DND-41 (cell line): ENCODE measurements at places on chromosomes 7 and 10.
A peak's percentile ranks its signal among the peaks of the same experiment; 100 is the strongest.

GRCh38 chr7:85528581-85528980 lies 341.7 kb upstream of the SEMA3D start:
- DNase-seq: no peak

GRCh38 chr7:1325646-1326510 lies 93.2 kb downstream of the UNCX start:
- no peak for DNase-seq

GRCh38 chr7:2220954-2221353 lies 11.8 kb downstream of the MAD1L1 start:
- no peak for DNase-seq

DNA sequence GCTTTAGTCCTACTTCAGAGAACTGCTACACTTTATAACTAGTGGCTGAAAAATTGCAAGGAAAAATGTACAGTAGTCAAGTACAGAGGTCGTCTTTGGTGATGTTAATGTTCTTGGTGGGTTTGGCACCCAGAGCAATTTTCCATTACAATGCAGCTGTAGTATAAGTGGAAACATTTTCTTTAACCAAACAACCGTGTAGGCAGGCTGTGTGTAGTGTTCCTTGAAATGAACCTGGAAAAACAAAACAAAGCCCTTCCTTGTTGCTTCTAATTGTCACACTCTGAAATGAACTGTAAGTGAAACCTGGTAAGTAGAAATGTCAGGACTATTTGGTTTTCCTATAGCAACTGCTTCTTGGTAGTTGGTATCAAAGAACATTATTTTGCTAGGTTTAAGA lies 256.9 kb downstream of the MDFIC start:
- no peak for DNase-seq

- no peak for DNase-seq
Observed at GRCh38 chr7:78968951-78969350, 484.5 kb downstream of the MAGI2 start.

GRCh38 chr10:85043207-85043606 lies 714.8 kb downstream of the CCSER2 start:
- DNase-seq: no peak

DNA sequence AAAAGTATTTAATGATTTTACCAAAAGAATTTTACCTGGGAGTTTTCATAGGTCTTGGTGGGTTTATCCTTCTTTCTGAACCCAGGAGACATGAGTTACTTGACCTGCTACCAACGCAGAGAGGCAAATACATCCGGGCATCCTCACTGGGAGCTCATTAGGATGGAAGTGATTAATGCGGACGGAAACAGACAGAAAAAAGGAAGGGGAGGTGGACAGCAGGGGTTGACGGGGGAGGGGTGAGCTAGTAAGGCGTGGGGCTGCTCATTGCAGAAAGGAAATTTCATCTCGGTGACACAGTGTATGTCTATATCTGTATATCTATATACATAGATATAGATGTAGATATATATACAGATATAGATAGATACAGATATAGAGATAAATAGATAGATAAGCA lies 408.2 kb upstream of the ADARB2 start:
- no peak for DNase-seq

GRCh38 chr7:105600720-105601550 lies 19.6 kb upstream of the EFCAB10 start:
- no peak for DNase-seq

DNA sequence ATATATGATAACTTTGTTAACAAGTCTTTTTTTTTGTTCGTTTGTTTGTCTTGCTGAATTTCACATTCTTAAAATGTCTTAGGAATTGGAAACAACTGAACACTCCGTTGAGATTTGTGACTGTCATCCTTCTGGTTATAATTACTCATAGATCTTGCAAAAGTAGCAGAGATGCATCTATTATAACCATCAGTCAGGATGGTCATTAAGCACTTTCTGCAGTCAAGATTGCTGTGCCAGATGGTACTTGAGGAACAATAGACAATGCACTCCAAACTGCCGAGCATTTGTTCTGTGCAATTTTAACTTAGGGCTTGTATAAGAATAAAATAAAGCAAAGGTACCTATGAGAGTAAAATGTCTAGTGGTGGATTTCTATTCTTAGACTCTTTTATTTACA lies 710.1 kb upstream of the KCND2 start:
- no peak for DNase-seq

GRCh38 chr10:44913350-44914081 lies 2.4 kb downstream of the TMEM72 start:
- DNase-seq: peak; percentile 84

- DNase-seq: no peak
Observed at GRCh38 chr10:131034451-131034850, 277.1 kb downstream of the TCERG1L start.

DNA sequence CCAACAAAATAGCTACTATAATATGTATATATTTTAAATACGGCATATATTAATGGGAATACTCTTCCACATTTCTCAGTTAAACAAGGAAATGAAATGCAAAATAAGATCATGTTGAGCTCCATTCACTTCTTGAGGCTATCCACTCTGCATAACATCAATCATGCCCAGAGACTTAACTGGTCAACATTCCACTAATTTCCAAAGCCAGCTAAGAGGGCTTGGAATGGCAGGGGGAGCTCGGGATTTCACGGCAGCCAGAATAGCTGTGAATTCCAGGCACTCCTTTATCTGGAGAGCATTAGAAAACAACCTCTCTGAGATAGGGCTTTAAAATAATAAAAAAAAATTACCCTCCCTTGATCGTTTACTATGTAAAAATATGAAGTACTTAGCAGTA lies 194.9 kb upstream of the CDCA7L start:
- no peak for DNase-seq

- no peak for DNase-seq
Observed at GRCh38 chr7:101676956-101677355, 47.9 kb upstream of the MYL10 start.

DNA sequence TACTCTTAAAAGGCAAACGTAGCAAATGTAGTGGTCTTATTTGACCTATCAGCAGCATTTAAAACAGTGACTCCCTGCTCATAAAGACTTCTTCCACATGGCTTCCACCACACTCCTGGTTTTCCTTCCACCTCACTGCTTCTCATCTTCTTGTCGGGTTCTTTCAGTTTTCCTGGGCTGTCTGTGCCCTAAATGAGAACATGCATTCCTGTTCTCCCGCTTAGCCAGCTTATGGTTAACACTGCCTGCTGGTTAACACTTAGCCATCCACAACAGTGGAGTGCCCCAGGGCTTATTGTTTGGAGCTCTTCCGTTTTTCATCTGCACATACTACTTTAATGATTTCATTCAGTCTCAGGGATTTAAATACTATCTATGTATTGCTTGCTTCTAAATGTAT lies 34.3 kb upstream of the EXOC6 start:
- no peak for DNase-seq

GRCh38 chr7:30470163-30470770 lies 8.3 kb downstream of the NOD1 start:
- no peak for DNase-seq

- no peak for DNase-seq
Observed at GRCh38 chr7:155225095-155225494, 72.6 kb upstream of the INSIG1 start.

DNA sequence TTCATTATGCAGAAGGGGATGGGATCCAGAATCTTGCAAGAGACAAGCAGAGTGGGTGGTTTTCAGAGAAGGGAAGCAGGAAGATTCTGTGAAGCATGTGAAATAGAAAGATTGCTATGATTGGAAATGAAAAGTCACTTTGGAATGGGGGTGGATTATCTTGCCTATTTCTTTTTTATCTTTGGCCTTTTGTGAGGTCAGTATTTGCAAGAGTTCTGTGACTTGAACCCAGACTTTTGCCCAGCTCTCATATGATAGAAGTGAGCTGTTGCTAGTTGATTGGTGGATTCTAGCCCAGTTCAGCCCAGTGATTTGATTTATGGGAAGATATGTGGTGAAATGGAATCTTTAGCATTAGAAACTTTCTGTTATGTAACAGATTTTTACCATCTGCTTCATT lies 17.1 kb downstream of the ENTPD7 start:
- DNase-seq: no peak

DNA sequence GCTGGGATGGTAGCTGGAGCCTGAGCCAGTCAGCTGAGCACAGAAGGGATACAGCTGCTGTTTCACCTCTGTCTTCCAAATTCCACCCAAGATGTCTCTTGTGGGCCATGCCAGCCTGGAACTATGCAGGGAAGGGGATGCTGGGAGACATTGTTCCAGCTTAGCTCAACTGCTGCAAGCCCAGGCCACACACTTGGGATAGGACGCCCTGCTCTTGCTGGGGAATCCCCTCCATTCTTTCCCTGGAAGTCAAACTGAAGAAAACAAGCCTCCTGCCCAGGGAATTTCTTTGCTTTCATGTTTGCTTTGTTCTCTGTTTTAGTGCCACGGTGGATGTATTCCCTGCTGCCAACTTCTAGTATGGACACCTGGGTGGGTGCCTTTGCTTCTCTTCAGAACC lies 55.2 kb upstream of the CDK13 start:
- DNase-seq: no peak

DNA sequence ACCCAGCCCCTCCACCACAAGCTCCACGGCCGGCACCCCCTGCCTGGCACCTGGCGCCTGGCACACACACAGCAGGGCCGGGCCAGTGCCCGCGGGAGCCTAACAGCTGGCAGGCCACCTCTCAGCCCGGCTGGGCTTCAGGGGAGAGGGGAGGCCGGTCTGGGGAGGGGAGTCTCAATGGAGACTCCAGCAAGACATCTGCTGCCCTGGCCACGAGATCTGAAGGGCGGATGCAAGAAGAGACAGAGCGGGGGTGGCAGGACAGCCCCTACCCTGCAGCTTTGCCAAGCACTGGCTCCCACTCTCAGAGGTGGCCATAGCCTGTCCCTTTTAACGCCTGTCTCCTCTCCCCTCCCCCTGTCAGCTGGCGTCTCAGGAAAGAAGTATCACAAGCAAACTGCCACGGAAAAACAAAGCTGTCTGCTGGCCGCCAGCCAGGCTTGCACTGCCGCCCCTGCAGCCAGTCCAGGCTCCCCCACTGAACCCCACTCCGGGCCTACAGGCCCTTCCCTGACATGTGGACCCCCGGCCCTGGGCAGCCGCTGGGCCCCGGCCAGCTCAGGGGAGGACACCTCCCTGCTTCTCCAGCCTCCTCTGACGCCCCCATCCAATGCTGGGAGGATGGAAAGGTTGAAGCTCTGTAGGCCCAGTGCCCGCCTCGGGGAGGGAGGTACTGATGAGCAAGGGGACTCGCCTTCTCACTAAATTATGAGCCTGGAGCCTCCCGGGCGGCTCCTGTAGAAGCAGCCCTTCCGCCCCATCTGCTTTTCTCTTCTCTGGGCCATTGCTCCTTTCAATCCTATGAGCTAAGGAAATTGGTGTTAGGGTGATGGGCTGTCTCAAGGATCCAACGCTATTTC lies 178.4 kb downstream of the ARHGAP12 start:
- DNase-seq: no peak

DNA sequence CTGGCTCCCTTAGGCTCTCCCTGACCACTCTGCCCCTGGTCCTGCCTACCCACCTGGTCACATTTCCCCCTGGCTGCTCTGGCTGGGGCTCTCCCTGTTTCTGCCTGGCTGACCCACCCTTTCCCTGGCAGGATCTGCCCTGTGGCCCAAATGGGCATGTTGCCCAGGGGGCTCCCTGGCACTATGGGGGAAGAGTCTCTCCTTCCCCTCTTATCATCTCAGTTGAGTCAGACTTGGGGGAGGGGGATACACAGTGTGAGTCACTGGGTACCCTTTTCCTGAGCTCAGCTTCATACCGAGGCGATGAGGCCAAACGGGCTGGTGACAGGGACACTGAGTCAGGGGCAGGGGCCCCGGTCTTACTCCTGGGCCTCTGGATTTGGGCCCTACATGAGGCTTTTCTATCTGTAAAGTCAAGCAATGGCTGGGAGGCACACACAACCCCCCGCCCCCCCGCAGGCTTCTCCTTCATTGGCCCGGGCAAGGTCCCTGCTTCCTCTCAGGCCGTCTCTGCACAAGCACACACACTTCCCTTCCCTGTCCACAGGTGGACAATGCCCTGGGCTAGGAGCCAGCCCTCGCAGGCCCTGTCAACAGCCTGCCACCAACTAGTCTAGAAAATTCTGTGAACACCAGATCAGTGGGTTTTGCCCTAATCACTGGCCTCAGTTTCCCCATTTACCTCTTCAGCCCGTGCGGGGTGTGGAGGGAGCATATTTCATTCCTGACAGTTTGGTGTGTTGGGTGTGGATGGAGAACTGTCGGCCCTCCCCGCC lies 627 bp upstream of the FLNC start:
- DNase-seq: no peak

DNA sequence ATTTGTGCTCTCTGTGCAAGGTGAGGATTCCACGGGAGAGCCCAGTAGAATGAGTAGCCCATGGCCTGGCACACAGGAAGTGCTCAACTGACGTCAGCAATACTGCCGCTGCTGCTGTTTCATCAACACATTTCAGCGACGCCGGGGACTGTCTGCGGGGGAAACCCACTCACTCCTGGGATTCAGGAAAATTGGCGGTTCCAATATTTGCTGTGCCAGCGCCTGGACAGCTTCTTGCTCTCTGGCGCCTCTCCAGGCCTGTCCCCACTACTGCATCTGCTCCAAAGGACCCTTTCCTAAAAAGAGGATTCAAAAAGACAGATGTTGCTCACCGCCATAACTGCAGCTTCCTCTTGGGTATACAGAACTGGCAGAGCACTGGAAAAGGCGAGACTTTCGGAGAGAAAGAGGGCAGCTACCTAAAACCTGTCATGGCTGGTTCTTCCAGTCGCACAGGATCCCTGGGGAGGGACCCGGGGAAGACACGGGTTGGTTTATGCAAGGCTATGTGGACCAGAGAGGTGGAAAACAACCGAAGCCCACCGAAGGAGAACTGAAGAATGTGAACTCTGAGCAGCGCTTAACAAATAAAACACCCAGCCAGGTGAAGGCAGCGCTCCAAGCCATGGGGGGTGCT lies 39.7 kb upstream of the ENO4 start:
- no peak for DNase-seq
